Anterior cingulate cortex (tissue), 58 donors: ENCODE measurements at places on chromosomes 5 and 9.

DNA sequence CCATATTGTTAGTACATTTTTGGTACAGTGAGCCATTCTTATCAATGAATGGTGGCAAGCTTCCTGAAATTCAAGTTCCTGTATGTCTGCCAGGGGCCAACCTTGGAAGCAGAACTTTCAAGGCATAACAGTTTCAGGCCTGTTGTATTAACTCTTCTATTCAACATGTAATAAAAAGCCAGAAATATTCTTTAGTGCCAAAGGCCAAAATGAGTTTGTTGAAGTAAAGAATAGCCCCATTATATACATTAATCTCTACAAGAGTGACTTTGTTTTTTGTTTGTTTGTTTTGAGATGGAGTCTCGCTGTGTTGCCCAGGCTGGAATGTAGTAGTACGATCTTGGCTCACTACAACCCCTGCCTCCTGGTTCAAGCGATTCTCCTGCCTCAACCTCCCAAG lies 321.3 kb downstream of the KDM4C start:
- no peak for DNase-seq

DNA sequence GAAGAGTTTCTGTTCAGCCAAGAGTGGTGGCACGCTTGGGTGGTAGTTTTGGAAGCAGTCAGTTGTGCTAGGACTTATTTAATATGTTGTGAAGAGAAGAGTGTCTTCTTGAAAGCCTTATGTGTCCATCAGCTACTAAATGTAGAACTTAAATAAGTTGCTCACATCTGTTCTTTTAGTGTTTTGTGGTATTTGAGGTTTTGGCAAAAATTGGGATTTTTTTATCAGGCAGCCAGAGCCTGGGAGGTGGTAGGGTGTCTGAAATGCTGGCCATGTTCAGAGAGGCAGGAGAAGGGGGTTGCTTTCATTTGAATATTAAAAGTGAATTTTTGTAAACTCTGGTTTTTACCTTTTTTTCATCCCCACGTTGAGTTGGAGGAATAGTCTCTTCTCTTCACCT lies 24.2 kb upstream of the ZBTB34 start:
- no peak for DNase-seq

DNA sequence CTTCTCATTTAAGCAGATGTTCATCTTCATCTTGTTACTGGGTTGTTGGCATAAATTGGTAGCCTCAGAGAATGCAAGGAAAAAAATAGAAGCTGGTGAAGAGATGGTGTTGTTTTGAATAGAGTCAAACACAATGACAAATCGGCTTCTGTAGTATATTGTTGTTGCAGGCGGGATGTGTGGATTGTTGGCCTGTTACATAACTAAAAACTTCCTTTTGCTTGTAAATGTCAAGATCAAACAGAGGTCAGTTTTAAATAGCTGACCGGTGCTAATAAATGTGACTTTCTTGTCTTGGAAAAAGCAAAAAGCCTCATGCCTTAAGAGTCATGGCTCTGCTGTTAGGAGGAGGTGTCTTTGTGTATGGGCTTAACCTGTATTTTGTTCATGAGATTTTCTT lies 59.2 kb downstream of the CCDC192 start:
- DNase-seq = no peak

- no peak for DNase-seq
These were observed 313.5 kb downstream of the PRDM9 start for GRCh38 chr5:23820765-23821471.

- no peak for DNase-seq
These were observed 39.2 kb downstream of the DMRT1 start for GRCh38 chr9:880725-881124.

GRCh38 chr9:124557895-124558294 lies 50.7 kb upstream of the NR5A1 start:
- DNase-seq = no peak

DNA sequence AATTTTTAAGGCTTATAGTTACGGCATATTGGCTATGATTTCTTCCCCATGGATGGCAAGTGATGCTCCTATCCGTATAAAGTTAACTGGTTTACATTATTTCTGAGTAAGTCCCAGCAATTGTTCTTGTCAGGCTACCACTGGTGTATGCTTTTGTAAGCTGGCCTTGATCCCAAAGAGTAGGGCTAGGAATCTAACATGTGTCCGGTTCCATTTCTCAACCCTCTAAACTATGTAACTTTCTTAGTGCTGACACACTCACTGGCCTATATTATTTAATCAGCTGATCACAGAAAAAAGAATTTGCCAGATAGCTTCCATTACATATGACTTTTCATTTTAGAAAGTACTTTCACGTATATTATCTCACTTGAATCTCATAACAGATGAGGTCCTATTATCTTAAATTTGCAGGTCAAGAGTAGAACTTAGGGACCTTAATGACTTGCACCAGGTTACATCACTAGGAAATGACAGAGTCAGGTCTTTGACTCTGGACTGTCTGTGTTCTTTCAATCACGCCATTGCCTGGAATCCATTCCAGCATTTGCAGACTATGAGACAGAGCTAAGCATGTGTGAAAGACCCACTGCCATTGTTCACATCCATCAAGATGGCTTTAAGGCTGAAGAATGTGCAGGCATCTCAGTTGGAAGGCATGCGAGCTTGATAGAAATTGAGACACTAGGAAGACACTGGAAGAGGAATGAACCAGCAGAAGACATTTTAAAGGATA lies 362.9 kb downstream of the ARRDC3 start:
- no peak for DNase-seq

GRCh38 chr5:103119070-103119764 lies 721 bp downstream of the GIN1 start:
- DNase-seq = no peak
